ENCODE measurements at places on chromosomes 3 and 15. TPM values are rescaled to one million over a fixed set of nuclear protein-coding genes. Genes with fewer than 3 reads are reported as not detected.

PLCB2 gene
- total RNA-seq: 6.3 TPM

- DNase-seq: no peak
These were observed 129.5 kb upstream of the STT3B start for GRCh38 chr3:31403197-31403596.

SUCNR1 gene
- 1.4 TPM for total RNA-seq

GRCh38 chr3:60931452-60931851, 319.8 kb downstream of the FHIT start:
- DNase-seq: no peak

- no peak for DNase-seq
These were observed 241.7 kb downstream of the FEZF2 start for GRCh38 chr3:62131620-62132019.

STRIT1 gene
- total RNA-seq: not detected

DOCK3 gene
- total RNA-seq: 0.72 TPM

- DNase-seq: no peak
These were observed 354.3 kb downstream of the AGBL1 start for GRCh38 chr15:86433983-86434382.

DNA sequence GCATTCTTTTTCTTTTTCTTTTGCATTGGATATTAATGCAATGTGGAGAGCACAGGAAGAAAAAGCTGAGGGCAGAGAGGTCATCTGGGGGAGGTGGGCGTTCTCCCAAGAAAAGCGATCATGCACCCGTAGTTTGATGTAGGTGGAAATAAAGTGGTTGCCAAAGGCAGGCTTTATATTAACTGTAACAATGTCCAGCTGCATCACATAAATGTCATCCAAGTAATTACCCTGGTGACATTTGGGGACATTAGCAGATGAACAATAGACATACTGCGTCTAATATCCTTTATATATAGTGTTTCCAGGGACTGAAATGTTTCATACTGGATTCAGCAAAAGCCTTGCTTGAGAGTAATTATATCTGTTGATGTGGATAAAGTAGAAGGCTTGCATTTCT, 135.5 kb downstream of the CNTN6 start:
- no peak for DNase-seq

DNA sequence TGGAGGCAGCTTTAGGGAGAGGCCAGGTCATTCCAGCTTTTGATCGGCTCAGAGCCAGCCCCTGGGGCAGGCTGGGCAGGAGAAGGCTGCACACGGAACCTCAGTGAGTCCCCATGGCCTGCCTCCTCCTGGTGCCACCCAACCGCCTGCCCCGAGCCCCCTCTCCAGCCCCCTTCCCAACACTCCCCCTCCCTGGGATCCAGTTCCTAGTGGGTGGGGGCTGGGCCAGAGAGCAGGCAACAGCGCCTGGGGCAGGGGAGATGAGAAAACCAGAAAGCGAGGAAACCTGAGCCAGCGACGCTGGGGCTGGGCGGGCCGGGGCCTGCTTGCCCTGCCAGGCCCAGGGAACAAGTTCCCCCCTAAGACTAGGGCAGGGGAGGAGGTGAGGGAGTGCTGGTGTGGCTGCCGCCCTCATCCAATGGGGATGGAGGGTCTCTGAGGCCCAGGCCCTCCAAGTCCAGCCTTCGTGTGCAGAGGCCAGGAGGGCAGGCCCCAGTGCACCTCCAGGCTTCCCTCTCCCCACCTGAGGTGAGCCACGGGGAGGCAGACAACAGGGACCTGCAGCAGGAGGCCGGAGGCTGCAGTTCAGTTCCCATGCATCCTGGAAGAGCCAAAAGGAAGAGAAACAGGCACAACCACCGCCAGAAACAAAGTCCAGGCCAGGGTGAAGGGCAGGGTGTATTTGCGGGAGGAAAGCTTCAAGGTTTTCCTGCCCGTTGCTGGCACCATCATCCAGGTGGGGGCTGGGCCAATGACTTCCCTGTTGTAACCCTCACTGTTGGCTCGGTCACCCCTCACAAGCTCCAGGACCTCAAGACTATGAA, 4.0 kb upstream of the SEMA3F start:
- DNase-seq: peak; percentile 76

DNA sequence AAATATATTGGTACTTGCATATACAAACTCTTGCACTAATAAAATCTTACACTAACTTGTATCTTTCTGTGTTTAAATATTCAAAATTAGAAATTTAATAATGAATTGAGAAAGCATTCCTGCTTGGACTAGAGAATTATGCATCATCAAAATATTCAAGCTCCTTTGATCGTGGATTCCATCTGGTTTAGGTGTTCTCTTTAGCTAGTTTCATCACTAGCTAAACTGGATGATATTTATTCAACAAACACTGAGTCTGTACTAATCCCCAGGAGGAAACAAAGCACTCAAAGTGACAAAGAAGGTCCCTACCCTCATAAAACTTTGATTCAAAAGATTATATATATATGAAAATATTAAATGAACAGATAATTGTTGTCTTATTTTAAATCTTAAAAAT, 1360.9 kb upstream of the ALCAM start:
- DNase-seq: no peak

DYNC1LI1 gene
- total RNA-seq: 28.4 TPM

GRCh38 chr3:57130571-57131209, 34.5 kb downstream of the IL17RD start:
- DNase-seq: no peak

GRCh38 chr15:36951731-36952247, 148.6 kb downstream of the MEIS2 start:
- DNase-seq: no peak

GNAT1 gene
- total RNA-seq: not detected

GRCh38 chr3:62636235-62636826, 238.9 kb downstream of the CADPS start:
- no peak for DNase-seq

GRCh38 chr3:43071313-43071893, 34.5 kb downstream of the POMGNT2 start:
- no peak for DNase-seq

CADM2 gene
- 3.4 TPM for total RNA-seq

GOLGA6L4 gene
- total RNA-seq: 55.1 TPM

DNA sequence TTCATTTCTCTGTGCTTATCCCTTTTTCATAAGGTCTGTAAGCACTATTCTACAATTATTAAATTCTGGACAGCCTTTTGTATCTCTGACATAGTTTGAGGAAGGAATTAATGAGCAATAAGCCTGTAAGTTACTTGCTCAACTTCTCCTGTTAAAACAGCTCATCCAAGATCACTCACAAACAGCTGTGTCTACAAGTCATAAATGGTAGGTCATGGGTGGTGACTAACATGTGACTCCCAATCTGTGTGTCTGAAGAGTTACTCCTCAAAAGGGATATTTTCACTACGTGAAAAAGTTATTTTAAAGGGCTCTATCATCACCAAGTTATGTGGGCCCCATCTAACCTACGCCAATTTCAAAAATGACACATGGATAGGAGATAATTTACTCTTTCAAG, 145.2 kb upstream of the CBLB start:
- DNase-seq: no peak

GRM2 gene
- total RNA-seq: 0.24 TPM

DNA sequence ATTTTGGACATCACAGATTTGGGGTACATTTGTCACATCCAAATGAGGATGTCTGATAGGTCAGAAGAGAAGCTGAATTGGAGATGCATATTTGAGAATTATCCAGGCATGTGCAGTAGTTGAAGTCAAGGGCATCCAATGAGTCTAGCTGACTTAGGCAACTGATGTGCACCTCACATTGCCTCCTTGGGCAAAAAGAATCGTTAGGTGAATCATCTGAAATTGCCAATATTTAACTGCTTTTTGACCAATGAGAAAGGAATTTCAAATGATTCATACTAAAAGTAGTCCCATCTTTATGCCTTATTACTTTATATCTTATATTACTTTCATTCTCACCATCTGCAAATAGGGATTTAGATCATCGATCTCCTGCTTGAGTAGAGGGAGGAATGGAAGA, 117.7 kb downstream of the CD47 start:
- DNase-seq: no peak

LRRC31 gene
- total RNA-seq: not detected

- peak; percentile 73 for DNase-seq
These were observed 49.7 kb upstream of the GPD1L start for GRCh38 chr3:32056559-32057290.

DNA sequence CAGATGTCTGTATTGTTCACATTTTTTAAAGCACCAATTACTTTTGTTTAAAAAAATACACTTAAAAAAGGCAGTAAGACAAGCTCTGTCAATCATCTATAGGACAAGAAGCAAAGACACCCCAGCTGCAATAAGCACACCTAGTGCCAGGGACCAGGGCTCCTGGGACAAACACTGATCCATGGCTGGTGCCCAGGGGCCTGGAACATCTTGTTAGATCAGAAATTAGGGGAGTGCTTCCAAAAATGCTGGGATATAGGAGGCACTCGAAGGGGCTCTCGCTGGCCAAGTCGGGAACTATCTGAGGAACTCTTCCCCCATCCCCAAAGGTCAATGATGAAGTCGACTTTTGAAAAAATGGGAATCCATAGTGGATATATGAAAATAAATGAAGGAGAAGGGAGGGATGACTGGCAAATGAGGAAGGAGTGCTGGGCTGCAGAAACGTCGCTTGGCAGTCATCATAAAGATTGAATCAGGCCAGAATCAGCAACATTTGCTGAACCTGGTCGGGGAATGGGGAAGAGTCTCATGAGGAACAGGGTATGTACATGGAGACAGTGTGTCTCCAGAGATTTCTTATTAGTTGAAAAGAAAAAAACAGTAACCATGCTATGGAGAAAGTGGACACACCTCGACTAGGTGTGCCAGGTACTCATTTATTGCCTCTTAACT, 28.5 kb downstream of the TSPAN3 start:
- DNase-seq: no peak

DNA sequence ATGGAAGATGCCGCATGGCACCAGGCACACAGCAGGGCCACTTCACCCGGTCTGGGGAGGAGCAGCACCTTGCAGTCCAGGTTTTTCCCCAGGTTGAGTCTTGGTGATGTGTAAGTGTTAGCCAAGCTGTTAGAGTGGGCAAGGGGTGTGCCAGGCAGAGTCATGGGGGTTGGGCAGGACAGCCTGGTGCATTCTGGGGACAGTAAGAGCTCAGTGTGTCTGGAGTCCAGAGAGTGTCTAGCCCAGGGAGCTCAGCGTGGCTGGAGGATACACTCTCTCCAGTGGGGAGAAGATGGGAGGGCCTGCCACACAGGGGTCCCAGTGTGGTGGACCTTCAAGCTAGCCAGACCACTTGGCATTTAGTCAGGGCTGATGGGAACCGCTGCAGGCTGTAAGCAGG, 87.4 kb downstream of the AAGAB start:
- no peak for DNase-seq

DNA sequence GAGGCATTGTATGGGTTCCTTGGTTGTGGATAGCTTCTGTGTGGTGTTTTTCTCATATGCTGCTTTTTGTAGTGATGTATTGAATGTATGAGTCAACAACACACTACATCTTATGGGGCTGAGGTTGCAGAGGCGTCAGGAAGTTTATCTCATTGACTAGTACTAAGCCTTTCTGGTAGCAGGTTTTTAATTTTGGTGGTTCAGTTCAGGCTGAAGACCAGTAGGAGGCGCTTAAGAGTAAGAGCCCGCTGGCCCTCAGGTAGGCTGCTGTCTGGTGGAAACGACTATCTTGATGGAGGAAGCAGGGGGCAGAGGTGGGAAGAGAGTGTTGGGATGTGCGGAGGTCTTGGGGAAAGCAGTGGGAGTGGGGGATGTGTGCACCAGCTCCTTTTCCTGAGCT, 62.4 kb downstream of the RTP4 start:
- DNase-seq: no peak

DNA sequence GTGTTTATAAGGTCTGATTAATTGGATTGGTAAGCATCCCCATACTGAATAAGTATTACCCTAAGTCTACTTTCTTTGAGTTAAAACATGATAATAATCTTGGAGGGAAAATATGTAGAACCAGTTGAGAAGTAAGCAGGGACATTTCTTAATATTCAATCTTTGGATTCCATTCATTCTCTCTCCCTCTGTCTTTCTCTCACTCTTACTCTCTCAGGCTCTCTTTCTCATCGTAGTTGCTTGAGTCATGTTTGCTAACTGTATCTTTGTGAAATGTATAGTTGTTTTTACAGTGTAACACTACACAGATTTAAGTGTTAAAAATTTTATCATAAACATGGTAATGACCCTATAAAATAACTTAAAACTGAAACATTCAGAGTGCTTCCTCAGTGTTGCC, 163.8 kb downstream of the RSRC1 start:
- DNase-seq: no peak

ZBTB47 gene
- total RNA-seq: 49.8 TPM

DNA sequence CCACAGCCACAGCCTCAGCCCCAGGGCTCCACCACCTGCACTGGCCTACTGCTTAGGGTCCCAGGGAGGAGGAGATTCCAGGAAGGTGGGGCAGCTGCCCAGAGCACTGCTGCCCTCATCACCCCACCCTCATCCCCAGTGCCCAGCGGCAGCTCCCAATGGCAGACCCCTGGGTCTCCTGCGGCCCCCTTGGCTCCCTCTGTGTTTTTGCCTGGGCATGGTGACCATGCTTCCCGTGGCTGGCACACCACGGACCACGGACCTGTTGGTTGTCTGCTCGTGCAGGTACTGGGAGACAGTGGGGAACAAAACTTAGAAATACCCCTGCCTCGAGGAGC, 2.7 kb downstream of the CHST13 start:
- DNase-seq: no peak

DNA sequence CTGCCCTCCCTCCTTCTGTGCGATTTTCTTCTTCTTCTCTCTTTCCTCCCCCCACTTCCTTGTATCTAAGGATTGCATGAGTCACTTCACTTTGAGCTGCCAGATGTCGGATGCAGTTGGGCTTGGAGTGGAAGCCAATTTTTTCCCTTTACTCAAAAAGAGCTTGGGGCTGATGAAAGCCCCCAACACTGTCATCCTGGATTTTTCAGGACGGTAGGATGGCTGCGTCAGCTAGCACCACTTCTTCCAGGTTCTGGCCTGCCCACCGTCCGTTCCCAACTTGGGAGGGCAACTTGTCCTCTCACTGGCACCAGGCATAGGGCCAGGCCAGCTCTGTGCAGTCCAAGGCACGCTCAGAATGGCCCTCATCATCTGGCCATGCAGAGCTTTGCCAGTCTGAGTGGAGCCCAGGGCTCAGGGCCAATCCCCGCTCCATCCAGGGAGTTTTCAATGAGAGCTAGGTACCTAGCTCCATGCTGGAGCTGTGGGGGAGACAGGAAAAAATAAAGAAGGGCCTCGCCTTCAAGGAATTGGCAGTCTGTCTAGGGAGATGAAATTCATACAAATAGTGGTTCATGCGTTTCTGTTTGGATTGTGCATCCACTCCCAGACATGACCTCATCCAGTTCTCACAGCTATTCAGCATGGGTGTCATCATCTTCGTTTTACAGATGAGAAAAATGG, 47.7 kb upstream of the INSYN1 start:
- peak; percentile 92 for DNase-seq

ALAS1 gene
- total RNA-seq: 22.4 TPM

POLQ gene
- 2.4 TPM for total RNA-seq

IL16 gene
- 7.2 TPM for total RNA-seq

DNA sequence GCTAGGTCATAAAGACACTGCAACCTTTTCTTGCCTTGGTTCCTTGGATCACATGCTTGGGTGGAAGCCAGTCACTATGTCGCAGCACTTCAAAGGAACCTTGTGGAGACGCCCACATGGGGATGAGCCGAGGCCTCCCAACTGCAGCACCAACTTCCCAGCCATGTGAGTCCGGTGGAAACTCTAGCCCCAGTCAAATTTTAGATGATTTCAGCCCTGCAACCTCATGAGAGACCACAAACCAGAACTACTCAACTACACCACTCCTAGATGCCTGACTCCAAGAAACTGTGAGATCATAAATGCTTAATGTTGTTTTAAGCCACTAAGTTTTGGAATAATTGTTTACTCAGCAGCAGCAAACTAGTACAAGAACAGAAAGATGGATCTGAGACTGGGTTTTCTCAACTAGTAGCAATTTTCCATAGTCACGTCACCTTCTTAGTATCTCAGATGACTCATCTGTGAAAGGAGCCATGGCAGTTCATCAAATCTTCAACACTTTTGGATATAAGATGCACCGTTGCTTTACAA, 86.5 kb downstream of the MB21D2 start:
- peak; percentile 71 for DNase-seq
